ENCODE measurements at places on chromosomes 2 and 18.
A peak's percentile ranks its signal among the peaks of the same experiment; 100 is the strongest.

- no peak for DNase-seq
These were observed 76.2 kb downstream of the KIAA2012 start for GRCh38 chr2:202149155-202149762.

GRCh38 chr18:76379226-76380126 is 115.6 kb downstream of the ZNF516 start:
- DNase-seq: no peak

DNA sequence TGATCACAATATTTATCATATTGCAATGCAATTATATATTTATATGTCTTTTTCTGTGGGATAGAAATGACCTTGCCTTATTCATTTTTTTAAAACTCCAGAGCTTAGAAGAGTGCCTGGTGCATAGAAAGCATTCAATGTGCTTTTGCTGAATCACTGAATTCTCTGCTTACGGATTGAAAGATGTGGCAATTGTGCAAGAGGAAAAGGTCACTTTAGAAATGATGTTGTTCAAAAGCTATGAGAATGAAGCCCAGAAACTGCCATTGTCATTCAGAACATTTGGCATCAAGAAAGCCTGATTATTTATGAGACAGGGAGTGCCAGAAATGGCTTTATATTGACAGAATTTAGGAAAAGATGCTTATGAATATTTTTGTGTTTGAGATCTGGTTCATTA is 678.6 kb upstream of the CDH2 start:
- no peak for DNase-seq

DNA sequence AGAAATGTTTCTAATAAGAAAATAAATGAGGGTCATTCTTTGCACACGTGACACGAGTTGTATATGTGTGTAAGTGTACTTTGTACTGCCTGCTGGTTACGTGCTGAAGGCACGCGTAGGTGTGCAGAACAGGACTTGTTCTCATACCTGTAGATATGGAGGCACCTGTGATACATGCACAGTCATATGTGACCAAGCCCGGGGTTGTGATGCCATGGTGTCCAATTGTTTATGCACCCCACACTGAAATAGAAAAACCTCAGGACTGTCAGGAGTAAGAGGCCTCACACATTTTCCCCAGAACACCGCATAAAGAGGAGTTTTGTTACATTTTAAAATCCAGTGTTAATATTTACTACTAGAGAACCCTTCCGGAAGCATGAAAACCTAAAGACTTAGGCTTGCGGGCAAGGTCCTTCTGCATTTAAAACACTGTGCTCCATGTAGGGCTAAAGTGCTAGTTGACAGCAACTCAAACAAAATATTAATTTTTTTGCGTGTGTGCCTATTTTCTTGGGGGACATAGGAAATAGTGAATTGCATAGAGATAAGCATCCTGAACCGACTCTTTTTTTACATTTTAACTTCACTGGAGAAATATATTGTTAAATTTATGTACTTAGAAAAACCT is 9.3 kb downstream of the TSHZ1 start:
- no peak for DNase-seq

DNA sequence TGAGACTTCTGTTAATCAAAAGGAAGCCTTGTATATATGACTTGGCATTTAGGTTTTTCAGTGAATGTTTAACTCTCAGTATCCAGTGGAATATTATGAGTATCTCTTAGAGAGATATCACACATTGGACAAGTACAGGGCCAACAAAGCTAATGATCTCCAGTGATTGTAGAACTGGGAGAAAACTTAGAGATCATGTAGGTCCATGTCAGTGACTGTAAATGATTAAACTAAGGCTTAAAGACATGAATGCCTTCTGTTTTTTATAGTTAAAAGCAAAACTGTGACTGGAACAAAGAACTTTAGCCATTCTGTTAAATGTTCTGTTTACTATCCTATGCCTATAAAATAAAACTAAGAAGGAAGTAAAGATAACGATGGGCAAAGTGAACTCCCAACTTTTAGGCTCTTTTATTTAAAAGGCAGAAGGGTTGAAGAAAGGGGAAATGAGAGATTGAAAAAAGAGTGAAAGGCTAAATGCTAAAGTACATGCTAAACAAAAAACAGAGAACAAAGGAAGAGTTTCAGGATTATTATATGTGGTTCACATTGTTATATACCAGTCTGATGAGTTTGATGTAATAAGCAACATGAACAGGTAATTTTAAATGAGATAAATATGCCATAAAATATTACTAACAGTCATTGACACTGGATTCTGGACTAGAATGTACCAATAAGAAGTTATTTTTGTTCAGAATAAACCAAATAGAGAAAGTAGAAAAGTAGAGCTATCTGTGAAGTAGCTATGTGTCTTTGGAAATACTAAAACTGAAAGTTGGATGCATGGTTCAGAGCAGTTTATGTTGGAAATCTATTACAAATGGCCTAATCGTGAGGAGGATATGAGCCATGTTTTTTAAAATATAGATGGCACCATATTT is 37.1 kb upstream of the TNFRSF11A start:
- no peak for DNase-seq

DNA sequence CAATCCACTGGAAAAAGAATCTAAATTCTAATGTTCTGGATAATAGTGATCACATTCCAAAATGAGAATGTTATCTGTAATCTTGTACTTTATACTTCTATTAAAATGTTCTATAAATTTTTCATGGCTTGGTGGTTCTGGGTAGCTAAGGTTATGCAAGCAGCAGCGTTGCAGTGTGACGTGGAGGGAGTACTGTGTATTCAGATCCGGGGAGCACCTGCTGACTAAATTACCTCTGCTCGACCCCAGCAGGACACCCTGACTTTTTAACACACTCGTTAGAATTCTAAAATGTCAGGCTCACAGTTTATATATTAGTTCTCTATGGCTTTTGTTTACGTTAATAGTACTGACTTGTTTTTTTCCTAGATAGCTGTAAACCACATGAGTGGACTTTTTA is 13.0 kb downstream of the ATIC start:
- no peak for DNase-seq

- no peak for DNase-seq
These were observed 11.3 kb downstream of the RAD51AP2 start for GRCh38 chr2:17506736-17507616.

- DNase-seq: peak; percentile 55
These were observed 15.6 kb upstream of the ACTG2 start for GRCh38 chr2:73877071-73877802.

GRCh38 chr2:118032169-118033013 is 18.5 kb upstream of the CCDC93 start:
- DNase-seq: peak; percentile 45

GRCh38 chr2:234355021-234355720 is 141.7 kb downstream of the ARL4C start:
- no peak for DNase-seq

- no peak for DNase-seq
These were observed 2.9 kb upstream of the LPIN2 start for GRCh38 chr18:3015851-3016250.

DNA sequence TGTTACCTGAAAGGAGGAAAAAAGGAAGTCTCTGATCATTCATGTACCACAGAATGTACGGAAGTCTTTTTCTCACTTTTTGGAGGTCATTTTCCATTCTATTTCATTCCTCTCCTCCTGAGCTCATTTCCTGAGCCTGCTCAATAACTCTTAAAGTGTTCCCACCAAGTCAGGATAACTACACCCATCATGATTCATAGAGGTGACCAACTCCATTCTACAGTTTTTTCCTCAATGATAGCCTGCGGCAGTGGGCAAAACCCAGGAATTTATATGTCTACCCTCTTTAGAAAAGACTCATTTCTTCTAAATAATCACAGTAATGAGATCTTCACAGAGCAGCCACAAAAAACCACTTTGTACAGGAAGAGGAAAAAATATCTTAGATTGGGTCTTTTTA is 372.5 kb downstream of the RBM43 start:
- DNase-seq: no peak

- no peak for DNase-seq
These were observed 67.7 kb downstream of the PDCL3 start for GRCh38 chr2:100630473-100630977.

DNA sequence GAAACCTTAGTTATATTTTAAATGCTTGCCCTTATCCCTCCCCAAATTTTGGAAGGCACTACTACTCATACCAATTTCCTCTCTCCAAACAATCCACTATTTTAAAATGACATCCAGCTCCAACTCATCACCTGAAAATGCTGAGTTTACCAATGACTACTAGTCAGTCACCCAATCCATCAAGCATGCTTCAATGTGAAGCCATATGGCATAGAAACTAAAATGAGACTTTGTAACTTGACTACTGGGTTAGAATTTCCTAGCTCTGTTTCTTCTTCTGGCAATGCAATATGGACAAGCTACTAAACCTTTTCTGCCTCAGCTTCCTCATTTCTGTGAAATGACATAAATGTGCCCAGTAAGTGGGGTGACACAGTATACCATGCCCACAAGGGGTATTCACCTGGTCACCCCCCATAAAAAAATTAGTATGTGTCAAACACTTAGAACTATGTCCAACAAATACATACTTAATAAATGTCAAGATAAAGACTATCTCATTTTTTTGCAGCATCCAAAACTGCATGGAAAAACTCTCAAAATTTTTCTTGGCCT is 10.0 kb upstream of the STPG4 start:
- no peak for DNase-seq

- no peak for DNase-seq
These were observed 111.6 kb upstream of the HAAO start for GRCh38 chr2:42903821-42904575.

DNA sequence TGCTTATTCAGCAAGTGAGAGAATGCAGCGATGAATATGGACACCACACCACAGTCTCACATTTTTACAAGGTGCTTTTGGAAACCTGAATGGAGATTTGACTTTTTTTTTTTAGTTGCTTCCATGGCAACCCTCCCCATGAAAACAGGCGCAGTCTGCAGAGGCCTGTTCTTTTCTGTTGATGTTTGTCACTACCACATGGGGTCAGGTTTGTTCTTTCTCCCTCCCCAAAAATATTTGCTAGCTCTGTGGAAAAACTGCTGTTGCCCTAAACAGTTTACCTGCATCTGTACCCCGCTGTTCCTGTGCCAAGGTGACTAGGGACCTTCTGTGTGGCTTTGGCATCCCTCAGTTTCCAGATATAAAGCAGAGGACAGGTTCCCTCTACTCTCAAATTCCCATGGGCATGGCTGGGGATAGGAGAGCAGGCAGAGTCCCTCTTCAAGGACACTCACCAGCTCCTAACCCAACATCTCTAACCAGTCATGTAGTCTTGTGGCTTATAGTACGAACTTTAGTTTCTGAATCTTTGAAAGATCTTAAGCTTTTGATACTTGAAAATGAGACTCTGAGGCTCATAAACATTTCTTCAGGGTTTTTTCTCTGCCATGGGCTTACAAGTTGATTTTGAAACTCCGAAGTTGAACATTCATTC is 14.7 kb upstream of the MAPRE2 start:
- peak; percentile 22 for DNase-seq

DNA sequence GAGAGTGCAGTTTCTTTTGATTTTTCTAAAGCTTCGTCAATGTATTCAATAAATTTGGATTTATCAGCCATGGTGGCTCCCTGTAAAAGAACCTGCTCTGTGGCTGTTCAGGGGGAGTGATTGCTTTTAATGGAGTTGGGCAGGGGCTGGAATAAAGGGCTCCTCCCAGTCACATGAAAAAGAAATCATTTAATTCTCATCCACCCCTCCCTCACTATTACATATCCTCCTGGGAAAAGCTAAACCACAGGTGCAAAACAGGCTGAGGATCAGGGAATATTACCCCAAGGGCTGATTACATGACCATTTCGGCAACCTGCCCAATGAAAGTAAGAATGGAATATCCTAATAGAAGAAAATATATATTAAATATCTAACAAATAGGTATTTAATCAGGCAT is at the start of gene SULT6B1:
TSS of gene SULT6B1 (minus strand) at position 101 of the 400 bp plus-strand sequence. CDS start at position 71, 30 bp downstream.
- no peak for DNase-seq

DNA sequence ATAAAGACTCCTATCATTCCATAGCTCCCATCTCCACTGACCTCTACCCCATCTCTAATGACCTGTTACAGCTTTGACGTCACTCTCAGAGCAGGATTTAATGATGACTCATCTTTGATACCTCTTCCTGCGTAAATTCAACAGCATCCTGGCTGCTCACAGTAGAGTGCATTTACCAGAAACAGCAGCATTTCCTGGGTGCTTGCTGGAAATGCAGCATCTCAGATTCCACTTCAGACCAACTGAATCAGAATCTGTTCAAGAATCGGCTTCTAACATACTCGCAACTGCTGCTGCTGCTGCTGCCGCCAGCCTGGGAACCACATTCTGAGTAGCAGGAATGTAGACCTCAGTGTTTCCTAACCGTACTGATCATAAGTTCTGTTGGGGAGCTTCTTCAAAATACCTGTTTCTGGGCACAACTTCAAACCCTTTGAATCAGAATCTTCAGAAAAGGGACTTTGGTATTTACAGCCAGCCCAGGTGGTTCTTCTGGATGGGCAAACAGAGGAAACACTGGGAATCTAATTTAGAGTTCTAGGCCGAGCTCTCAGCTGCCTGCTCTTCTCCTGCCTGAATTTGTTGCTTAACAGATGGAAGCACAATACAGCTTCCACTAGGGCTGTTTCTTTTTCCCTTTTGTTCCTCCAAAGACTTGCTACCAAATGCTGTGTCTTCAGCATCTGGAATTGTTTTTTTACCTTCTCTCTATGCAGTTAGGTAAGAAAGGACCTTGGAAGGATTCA is 241.4 kb downstream of the NCKAP5 start:
- DNase-seq: no peak

- DNase-seq: peak; percentile 14
These were observed 101.2 kb downstream of the ZNF236 start for GRCh38 chr18:76923485-76924085.

- DNase-seq: peak; percentile 8
These were observed 62.4 kb downstream of the TANC1 start for GRCh38 chr2:159030674-159031380.

- DNase-seq: no peak
These were observed 361.7 kb downstream of the ANAPC1 start for GRCh38 chr2:111522231-111522768.

GRCh38 chr2:158912765-158913164 is 55.7 kb upstream of the TANC1 start:
- no peak for DNase-seq

DNA sequence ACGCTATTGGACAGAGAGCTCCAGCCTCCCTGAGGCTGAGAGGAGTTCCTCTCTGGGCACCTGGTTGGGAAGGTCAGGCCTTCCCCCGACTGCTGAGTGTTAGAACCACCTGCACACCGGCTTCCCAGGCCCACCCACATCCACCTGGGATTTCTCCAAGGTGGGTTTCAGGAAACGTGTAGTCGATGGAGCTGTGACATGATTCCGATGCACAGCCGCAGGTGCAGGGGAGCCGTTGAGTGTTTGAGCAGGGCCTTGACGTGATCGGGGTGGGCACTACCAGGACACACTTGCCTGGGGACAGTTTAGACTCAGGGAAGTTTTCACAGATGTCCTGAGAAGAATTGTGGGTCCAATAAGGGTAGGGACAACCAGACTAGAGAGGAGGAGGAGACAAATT is 21.8 kb upstream of the GIGYF2 start:
- DNase-seq: no peak

GRCh38 chr2:239866778-239867177 is 158.4 kb downstream of the NDUFA10 start:
- DNase-seq: no peak
